GM12891 (cell line): ENCODE measurements at places on chromosomes 7 and 10.

GRCh38 chr7:133412942-133413341, 160.1 kb downstream of the EXOC4 start:
- no peak for DNase-seq

DNA sequence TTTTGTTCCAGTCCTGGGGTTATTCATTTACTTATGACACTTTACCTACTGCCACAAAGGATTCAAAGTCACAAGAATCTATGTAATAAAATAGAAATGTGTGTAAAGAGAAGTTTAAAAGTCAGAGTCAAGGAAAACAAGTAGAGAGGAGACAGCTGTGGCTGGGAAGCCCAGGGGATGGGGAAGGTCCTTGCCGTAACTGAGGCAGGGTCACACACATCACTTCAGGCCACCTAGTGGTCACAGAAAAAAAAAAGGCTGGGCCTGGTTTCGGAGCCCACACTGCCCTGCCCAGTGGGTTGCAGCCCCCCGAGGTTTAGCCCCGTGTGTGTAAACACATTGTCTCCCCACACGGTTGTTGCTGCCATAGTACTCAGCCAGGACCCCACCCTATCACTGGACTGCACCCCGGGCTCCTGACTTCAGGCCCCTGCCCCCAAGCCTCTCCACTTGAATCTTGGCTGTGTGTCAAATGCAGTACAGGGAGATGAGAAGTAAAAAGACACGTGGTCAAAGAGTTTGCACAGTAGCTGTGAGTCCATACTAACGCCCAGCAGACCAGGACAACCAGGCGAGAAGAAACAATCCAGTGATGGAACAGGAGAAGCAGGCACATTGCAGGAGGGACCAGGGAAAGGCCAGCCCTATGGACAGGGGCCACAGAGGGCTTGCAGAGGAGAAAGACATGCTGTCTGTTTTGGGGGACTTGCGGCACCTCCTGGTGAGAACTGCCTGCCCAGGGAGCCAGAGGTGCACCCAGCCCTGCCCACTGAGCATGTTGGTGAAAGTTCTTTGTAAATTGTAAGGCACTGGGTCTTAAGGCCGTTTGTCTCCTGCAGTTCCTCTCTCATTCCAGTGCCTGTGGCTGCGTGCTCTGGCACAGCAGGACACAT, 91.4 kb upstream of the MACROH2A2 start:
- DNase-seq, result no peak

DNA sequence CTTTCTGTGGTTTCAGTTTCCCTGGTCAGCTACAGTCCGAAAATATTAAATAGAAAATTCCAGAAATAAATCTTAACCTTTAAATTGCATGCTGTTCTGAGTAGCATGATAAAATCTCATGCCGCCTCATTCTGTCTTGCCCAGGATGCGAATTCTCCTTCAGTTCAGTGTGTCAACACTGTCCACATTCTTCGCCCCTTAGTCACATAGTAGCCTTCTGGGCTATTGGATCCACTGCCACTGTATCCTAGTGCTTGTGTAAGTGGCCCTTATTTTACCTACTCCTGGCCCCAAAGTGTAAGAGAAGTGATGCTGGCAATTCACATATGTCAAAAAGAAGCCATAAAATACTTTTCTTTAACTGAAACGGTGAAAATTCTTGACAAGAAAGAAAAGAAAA, 129.6 kb downstream of the ZWINT start:
- DNase-seq, result no peak

GRCh38 chr7:132609222-132609621, 33.0 kb upstream of the PLXNA4 start:
- no peak for DNase-seq

- DNase-seq, result no peak
Observed at GRCh38 chr7:69301253-69301652, 297.0 kb upstream of the AUTS2 start.

- DNase-seq, result no peak
Observed at GRCh38 chr10:60808036-60808435, 29.8 kb downstream of the CDK1 start.

- DNase-seq, result no peak
Observed at GRCh38 chr10:8951440-8952089, 897.1 kb downstream of the GATA3 start.

- no peak for DNase-seq
Observed at GRCh38 chr10:56449770-56450169, 88.7 kb upstream of the ZWINT start.

DNA sequence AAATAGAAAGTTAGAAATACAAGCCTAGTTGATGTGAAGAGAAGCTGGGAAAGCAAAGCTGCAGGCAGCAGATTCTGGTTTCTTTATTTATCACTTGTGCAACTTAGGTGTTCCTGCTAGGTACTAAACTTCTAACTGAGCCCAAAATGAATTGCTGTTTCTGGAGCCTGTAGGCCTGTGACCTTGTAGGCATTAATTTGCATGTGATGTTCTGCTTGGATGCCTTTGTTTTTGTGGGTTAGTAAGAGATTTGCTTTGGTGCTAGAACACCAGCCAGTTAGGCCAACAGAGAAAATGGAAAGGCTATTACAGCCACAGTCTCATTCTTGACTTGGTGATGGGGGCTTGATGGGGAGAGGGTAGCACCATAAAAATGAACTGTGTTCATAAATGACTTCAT, 370.7 kb downstream of the PPP1R3A start:
- DNase-seq, result no peak

- no peak for DNase-seq
Observed at GRCh38 chr10:27716521-27716920, 29.1 kb downstream of the MKX start.

GRCh38 chr7:18573410-18574234, 78.1 kb downstream of the HDAC9 start:
- DNase-seq, result no peak

- no peak for DNase-seq
Observed at GRCh38 chr7:84236398-84236797, 41.8 kb upstream of the SEMA3A start.

DNA sequence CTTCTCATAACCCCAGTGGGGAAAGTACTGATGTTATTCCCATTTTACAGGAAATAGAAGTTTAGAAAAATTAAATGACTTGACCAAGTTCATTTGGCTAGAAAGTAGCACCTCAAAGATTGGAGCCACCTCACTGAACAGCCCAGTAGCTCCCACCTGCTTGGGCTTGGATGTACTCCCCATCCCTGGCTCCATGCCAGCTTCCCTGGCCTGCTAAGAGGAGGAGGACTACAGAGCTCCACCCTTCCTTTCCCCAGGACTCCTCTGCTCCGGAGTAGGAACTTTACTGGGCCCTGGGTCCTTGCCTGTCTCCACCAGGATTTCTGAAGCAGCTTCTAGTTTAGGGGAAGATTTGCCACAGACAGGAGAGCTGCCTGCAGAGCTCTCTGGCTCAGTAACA, 3.1 kb downstream of the HPS6 start:
- DNase-seq, result no peak

- DNase-seq, result no peak
Observed at GRCh38 chr10:42827201-42827600, 44.6 kb downstream of the BMS1 start.

- no peak for DNase-seq
Observed at GRCh38 chr10:95505641-95506040, 55.5 kb downstream of the SORBS1 start.

DNA sequence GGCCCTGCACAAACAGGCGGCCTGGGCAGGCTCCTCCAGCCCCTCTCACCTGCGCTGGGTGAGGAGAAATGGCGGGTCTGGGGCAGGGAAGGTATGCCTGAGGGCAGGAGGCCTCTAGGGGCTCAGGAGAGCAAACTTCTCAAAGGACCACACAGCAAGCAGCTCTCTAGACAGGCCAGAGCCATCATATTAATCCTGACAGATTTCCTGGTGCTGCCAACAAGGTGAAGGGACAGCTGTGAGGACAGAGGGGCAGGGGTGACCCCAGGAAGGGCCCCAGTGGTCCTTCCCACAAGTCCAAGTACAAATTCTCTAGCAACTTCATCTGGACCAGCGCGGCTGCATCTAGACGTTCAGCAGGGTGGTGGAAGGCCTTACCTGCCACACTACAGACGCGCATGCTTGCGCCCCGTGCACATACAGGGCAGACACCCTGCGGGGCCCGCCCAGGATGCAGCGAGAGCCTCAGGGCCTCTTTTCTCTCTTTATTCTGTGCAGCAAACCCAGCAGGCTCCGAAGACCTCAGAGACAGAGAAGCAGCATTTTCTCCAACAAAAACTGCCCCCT, 62.1 kb downstream of the ZRANB1 start:
- DNase-seq, result peak; percentile 37

DNA sequence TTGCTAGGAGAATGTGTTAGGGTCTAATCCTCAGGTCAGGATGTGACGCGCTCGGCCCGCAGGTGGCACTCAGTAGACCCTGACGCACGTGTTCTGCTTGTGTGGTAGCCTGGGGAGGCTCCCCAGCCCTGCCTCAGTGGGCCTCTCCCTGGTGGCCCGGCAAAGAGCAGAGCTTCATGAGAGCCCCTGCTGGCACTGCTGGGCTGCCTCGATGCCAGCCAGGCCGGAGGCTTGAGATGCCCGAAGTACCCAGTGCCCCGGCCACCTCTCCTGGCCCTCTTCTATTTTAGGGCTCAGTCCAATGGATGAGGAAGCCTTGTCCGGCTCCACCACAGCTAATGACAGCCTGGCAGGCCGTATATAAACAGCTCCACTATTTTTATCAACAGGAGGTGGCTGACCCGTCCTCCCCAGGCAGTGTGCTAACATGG, 42.0 kb downstream of the PRF1 start:
- DNase-seq, result no peak

DNA sequence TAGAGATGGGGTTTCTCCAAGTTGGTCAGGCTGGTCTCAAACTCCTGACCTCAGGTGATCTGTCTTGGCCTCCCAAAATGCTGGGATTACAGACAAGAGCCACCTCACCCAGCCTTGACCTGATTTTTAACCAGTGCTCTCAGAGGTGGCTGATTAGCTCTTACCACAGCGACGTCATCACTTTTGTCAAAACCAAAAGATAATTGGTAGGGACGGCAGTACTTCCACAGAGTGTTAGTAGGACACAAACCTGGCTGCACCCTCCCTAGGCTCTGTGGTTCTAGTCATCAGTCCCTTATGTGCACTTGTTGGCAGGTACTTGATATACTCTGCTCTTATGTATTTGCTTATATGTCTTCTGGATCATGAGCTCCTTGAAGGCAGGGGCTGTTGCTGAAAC, 74.0 kb downstream of the GPR141 start:
- no peak for DNase-seq

DNA sequence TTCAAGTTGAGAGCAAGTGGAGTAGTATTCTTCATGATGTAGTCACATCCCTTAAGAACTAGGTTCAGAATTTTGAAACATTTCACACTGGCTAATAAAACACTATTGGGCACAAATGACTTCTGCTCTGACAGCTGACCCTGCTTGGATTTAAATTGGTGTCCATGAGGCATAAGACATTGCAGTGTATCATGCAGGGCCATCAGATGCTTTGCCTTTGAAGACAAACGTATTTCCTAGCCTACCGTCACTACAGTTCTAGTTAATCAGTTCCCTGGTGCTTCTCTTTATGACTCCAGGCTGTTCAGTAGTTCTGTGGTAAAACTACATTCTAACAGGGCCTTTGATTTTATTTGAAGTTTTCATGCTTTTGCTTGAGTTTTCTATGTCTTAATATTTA, 168.5 kb upstream of the ZNF804B start:
- DNase-seq, result no peak

DNA sequence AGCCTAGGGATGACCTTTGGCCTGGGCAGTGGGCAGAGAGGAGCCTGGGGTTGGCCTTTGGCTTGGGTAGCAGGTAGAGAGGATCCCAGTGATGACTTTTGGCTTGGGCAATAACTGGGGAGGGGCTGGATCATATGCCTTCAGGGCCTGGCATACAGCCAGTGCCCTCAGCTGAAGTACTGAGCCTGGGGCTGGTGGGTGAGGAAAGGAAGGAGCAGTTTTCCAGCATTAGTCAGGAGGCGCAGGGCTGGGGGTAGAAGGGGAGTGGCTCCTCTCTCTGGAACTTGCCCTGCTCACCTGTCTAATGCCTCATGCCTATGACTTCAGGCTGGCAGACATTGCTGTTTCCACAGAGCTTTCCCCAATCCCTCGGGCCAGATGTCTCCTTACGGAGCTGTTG, 15.2 kb upstream of the COMTD1 start:
- no peak for DNase-seq

DNA sequence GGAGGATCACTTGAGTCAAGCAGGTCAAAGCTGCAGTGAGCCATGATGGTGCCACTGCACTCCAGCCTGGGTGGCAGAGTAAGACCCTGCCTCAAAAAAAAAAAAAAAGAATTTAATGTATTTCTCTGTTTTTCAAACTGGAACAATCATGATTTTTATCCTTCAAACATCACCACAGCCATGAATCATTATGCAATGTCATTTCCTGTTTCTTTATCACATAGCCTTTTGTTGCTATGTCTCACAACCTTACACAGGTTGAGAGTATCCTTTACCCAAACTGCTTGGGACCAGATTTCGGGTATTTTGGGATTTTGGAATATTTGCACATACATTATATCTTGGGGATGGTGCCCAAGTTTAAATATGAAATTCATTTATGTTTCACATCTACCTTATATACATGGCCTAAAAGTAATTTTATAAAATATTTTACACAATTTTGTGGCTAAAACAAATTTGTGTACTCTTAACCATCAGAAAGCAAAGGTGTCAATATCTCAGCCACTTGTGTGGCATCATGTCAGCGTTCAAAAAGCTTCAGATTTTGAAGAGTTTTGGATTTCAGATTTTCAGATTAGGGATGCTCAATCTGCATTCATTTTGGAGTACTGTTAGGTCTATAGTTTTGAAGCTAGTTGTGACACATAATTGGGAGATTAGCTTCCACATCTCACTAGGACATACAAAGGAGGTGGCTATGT, 8.2 kb downstream of the NT5C3A start:
- DNase-seq, result no peak

- DNase-seq, result no peak
Observed at GRCh38 chr10:78964952-78965633, 103.7 kb upstream of the ZMIZ1 start.

DNA sequence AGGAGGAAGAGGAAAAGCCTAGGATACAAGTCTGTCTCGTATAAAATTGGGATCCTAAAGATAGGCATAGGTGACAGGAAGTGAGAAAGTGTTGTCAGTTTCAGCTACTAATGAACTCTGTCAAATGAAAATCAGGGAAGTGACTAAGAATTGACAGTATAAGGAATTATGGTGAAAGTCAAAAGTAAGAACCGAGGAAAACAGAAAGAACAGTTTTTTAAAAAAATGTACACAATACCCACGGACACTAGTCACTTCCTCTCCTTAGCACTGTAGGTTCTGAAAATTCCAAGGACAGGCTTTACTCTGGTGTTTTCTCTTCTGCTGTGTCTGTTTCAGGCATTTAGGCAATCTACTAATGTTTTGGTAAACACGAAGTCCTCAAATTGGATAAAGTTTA, 42.3 kb downstream of the ATAD1 start:
- no peak for DNase-seq

GRCh38 chr7:75985518-75986146, 8.8 kb downstream of the TMEM120A start:
- no peak for DNase-seq

- no peak for DNase-seq
Observed at GRCh38 chr7:16669581-16669980, 23.6 kb downstream of the BZW2 start.
